ENCODE measurements at places on chromosomes 16 and 17.

DNA sequence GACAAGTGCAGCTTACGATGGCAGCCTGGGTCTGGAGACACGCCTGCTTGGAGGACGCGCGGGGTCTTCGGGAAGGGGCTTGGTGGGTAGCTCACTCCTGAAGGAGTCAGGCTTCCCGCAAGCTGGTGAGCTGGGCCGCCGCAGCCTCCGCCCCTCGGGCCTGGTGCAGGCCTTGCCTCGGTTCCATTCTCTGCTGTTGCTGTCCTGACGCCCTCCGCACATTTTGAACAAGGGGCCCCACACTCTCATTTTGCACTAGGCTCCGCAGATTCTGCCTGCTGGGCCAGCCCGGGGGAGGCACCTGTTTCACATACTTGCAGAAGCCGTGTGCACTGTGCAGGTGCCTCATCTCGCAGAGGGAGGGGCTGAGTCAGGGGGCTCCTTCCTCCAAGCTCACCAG is 31.9 kb upstream of the CBX4 start:
- DNase-seq: no peak

- DNase-seq: peak; percentile 93
Observed at GRCh38 chr17:80779961-80780380, 211.7 kb upstream of the CHMP6 start.

GRCh38 chr17:17398188-17398942 is 78.4 kb upstream of the MED9 start:
- peak; percentile 61 for DNase-seq

- DNase-seq: peak; percentile 16
Observed at GRCh38 chr16:24540602-24541210, 1.3 kb downstream of the RBBP6 start.

DNA sequence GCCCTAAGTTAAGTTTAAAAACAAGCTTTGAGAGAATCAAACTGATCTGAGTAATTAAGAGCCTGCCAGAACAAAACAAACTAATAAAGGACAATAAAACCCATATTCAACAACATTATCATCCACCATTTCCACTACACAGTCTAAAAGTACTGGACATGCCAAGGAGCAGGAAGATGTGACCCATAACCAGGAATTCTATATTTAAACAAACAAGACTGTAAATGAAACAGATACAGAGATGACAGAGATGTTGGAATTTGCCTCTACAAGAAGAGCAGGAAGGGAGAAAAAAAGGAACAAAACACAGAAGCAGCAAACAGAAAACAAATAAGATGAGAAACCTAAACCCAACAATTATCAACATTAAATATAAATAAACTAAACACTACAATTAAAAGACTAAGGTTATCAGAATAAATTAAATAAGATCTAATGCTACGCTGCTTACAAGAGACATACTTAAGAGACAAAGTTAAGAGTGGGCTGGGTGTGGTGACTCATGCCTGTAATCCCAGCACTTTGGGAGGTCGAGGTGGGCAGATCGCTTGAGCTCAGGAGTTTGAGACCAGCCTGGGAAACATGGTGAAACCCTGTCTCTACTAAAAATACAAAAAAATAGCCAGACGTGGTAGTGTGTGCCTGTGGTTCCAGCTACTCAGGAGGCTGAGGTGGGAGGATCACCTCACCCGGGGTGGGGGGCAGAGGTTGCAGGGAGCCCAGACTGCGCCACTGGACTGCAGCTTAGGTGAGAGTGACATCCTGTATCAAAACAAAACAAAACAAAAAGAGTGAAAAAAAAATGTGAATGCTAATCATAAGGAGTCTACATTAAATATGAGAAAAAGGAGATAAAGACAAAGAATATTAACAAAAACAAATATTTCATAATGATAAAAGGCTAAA is 50.6 kb downstream of the CREBBP start:
- no peak for DNase-seq

DNA sequence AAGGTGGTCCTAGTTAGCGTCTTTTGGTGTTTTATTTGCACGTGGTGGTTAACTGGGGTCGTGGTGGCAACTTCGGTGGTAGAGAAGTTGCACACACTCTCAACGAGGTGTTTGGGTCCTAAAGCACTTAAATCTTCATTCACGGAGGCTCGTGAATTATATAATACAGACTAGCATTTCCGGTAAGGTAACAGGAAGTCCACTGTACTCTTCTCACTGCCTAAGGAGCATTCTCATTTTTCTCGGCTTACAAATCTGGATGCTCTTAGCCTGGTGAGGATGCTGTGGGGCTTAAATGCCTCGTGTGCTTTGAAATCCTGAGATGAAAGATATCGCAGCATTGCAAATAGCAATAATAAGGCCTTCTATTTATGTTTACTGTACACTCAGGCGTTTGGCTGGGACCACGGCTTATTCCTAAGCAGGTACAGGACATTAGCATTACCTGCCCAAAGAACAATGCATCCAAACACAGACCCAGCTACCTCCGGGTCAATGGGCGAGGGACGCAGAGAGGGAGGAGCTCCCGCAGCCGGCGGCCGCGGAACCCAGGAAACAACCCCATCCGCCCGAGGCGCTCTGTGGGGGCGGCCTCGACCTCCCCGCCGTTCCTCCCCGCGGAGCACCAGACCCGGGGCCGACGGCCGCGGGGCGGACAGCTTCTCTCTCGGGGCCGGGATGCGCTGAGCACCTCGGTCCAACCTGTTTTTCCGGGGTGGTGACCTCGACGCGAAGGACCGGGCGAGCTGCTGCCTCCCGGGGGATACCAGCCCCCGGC is 856 bp downstream of the DNAJA2 start:
- DNase-seq: peak; percentile 39

GRCh38 chr17:19242926-19243325 is 5.8 kb downstream of the EPN2 start:
- no peak for DNase-seq

DNA sequence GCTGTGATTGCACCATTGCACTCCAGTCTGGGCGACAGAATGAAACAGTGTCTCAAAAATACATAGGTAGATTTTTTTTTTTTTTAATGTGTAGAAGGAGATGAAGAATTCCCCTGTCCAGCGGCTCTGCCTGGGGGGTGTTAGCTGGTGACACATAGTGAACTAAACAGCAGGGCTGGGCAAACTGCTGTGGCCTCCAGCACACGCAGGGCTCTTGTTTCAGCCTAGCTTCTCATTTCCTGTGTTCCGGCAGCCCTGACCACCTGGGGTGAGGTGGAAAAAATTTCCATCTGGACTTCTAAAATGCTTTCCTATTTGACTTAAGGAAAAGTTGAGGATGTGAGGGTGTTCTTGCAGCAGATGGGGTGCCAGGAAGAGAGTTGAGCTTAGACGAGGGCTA is 33.3 kb upstream of the RGS9 start:
- DNase-seq: no peak

DNA sequence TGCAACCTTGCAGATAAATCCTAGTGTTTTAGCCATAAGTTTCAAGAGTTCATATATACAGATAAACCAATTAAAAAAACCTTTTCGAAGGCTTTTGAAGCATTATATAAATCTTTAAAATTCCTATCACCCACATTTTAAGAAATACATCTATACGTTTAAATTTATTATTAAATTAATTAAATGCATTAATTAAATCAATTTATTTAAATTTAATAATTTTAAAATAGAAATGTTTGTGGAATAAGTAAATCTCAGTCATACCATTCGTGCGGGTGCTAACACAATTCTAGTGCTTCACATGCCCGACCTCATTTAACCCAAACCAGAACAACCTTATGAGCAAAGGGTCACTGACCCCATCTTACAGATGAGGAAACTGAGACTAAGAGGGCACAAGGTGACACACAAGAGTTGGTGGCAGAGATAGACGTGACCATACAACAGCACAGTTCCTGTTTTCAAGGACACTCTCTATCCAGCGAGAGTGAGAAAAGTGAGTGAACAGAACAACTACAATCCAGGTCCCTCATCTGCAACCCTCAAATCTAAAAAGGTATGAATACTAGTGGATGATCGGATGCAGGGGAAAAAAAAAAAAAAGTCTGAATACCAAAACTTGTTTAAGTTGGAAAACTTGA is 1.4 kb downstream of the NSMCE1 start:
- DNase-seq: no peak
